ENCODE measurements at places on chromosomes 3 and 15. TPM values are rescaled to one million over a fixed set of nuclear protein-coding genes. Genes with fewer than 3 reads are reported as not detected.

The IMPG2 gene
- total RNA-seq, result under 0.01 TPM

The SKOR1 gene
- not detected for total RNA-seq

The SAMD7 gene
- total RNA-seq, result not detected

The CDCP1 gene
- 23.2 TPM for total RNA-seq

The TEX55 gene
- total RNA-seq, result not detected

The GOLGA8G gene
- total RNA-seq, result not detected

The MESP2 gene
- total RNA-seq, result 1.3 TPM

The RETNLB gene
- total RNA-seq, result not detected

The IGF2BP2 gene
- 67.6 TPM for total RNA-seq

The KLHL40 gene
- not detected for total RNA-seq

The RHOV gene
- not detected for total RNA-seq

The ROPN1 gene
- total RNA-seq, result not detected

The SERPINI2 gene
- total RNA-seq, result not detected

The WDR93 gene
- total RNA-seq, result 0.15 TPM

The MST1 gene
- 5.1 TPM for total RNA-seq

The ERICH6 gene
- not detected for total RNA-seq

The CFAP44 gene
- total RNA-seq, result 0.17 TPM

The GASK1A gene
- 1.2 TPM for total RNA-seq

The TP63 gene
- total RNA-seq, result not detected

The HIGD2B gene
- total RNA-seq, result not detected

The CCDC39 gene
- total RNA-seq, result not detected

The KCNMB2 gene
- under 0.01 TPM for total RNA-seq

The SUSD5 gene
- 6.2 TPM for total RNA-seq

The NR1I2 gene
- under 0.01 TPM for total RNA-seq

The KIF15 gene
- total RNA-seq, result 15.5 TPM

The LARP6 gene
- total RNA-seq, result 83.9 TPM

The IQCH gene
- 1.9 TPM for total RNA-seq

The OXSM gene
- 6.7 TPM for total RNA-seq

The SCN11A gene
- not detected for total RNA-seq

The KBTBD13 gene
- not detected for total RNA-seq

The COL6A6 gene
- total RNA-seq, result not detected

The FAM162A gene
- 15.3 TPM for total RNA-seq

The CHRFAM7A gene
- not detected for total RNA-seq

The CGNL1 gene
- under 0.01 TPM for total RNA-seq

The TIPARP gene
- 14.5 TPM for total RNA-seq

The CCDC50 gene
- total RNA-seq, result 69.6 TPM

The CCR2 gene
- not detected for total RNA-seq

The EBLN2 gene
- 0.89 TPM for total RNA-seq

The SGO1 gene
- total RNA-seq, result 9.5 TPM

The PAQR5 gene
- 1.2 TPM for total RNA-seq

The SOX2 gene
- total RNA-seq, result not detected

The CLRN1 gene
- total RNA-seq, result not detected
